Breast epithelium (tissue), 4 donors: ENCODE measurements at places on chromosomes 5 and 9.
A peak's percentile ranks its signal among the peaks of the same experiment; 100 is the strongest.

GRCh38 chr9:132181796-132182313, 20.0 kb downstream of the NTNG2 start:
- no peaks in the 10 kb centered on the region for H3K4me1 ChIP-seq
- H3K4me3 ChIP-seq = no peak overlapping the region
- no peaks in the 10 kb centered on the region for H3K27me3 ChIP-seq
- no peak for DNase-seq
- no peak overlapping the region for H3K27ac ChIP-seq

- H3K4me3 ChIP-seq = no peak overlapping the region
- DNase-seq = no peak
- no peaks in the 10 kb centered on the region for H3K4me1 ChIP-seq
- H3K27ac ChIP-seq = no peak overlapping the region
- H3K36me3 ChIP-seq = peaks cover 4% of the 10 kb centered on the region
These were observed 24.0 kb downstream of the HSD17B4 start for GRCh38 chr5:119476341-119476740.

- no peak overlapping the region for H3K27ac ChIP-seq
- H3K4me3 ChIP-seq = no peak overlapping the region
- no peak for DNase-seq
- no peaks in the 10 kb centered on the region for H3K36me3 ChIP-seq
These were observed 391.3 kb downstream of the DIRAS2 start for GRCh38 chr9:90251316-90251715.

DNA sequence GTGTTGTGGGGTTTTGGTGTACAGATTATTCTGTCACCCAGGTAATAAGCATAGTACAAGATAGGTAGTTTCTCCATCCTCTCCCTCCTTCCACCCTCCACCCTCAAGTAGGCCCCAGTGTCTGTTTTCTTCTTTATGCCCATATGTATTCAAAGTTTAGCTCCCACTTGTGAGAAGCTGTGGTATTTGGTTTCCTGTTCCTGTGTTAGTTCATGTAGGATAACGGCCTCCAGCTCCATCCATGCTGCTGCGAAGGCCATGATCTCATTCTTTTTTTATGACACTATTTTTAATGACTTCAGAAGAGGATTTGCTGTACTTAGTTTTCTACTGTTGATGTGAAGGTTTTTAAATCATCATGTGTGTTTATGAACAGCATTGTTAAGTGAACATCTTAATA, 11.9 kb downstream of the CCDC180 start:
- no peaks in the 10 kb centered on the region for H3K27me3 ChIP-seq
- H3K4me1 ChIP-seq = no peaks in the 10 kb centered on the region
- no peak overlapping the region for H3K4me3 ChIP-seq
- no peak overlapping the region for H3K27ac ChIP-seq

DNA sequence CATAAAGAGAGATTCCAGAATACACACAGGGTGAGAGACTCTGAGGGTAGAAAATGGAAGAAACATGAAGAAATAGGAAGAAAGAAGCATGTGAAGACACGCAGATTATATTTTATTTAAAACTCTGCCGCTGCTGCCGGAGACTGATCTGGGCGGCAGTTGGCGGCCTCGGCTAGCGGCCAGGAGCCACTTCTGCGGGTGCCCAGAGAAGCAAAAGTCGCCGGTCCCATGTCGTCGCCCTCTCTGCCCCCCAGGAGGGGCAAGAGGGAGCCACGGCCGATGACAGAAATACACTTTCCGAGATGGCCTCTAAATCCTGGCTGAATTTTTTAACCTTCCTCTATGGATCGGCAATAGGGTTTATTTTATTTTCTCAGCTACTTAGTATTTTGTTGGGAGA, 40.9 kb downstream of the ANKRD55 start:
- no peaks in the 10 kb centered on the region for H3K27me3 ChIP-seq
- H3K27ac ChIP-seq = no peak overlapping the region
- no peak overlapping the region for H3K4me3 ChIP-seq
- no peaks in the 10 kb centered on the region for H3K36me3 ChIP-seq

DNA sequence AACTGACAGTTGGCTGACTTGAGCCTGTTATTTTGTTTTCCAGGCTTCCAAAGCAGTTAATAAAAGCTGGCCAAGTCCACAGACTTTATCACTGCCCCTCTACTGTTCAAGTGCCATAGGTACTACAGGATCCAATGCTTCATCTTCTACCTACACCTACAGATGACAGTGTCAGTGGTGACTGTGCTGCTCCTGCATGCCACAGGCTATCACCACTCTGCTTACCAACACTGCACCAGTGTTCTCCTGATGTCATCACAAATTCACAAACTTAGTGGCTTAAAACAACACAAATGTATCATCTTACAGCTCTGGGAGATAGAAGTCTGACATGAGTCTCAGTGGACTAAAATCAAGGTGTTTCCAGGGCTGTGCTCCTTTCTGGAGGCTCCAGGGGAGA, 26.6 kb downstream of the HMGCS1 start:
- no peak overlapping the region for H3K4me3 ChIP-seq
- no peaks in the 10 kb centered on the region for H3K4me1 ChIP-seq
- H3K27me3 ChIP-seq = no peaks in the 10 kb centered on the region
- H3K27ac ChIP-seq = no peak overlapping the region
- peaks cover 6% of the 10 kb centered on the region for H3K36me3 ChIP-seq

DNA sequence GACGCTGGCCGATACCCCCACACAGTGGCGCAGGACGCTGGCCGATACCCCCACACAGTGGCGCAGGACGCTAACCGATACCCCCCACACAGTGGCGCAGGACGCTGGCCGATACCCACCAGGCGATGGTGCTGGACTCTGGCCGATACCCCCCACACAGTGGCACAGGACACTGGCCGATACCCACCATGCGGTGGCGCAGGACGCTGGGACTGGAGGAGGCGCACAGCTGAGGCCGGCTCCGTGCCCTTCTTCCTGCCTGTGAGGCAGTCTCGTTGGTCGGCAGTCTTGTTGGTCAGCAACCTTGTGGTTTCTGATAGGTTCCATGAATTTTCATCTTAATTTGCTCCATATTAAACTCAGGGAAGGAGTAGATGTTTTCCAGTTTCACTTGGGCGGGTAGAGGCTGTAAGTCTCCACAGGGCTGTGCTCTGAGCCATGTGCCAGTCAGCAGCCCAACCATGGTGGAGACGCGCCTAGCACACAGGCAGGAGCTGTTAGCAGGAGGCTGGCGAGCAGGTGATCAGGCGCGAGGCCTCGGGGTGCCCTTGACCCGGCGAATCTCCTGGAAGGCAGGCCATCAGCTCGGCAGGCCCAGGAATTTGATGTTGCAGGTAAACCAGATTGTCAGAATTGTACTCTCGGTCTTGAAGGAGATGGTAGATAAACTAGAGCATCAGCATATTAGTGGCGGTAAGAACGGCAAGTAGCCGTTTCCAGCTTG, 75.6 kb downstream of the EHMT1 start:
- H3K4me1 ChIP-seq = peaks cover 6% of the 10 kb centered on the region
- no peaks in the 10 kb centered on the region for H3K27me3 ChIP-seq
- no peak overlapping the region for H3K27ac ChIP-seq

- DNase-seq = no peak
- H3K27me3 ChIP-seq = no peaks in the 10 kb centered on the region
- H3K36me3 ChIP-seq = no peaks in the 10 kb centered on the region
- H3K4me1 ChIP-seq = no peaks in the 10 kb centered on the region
These were observed 65.7 kb upstream of the ANKH start for GRCh38 chr5:14937254-14937653.

DNA sequence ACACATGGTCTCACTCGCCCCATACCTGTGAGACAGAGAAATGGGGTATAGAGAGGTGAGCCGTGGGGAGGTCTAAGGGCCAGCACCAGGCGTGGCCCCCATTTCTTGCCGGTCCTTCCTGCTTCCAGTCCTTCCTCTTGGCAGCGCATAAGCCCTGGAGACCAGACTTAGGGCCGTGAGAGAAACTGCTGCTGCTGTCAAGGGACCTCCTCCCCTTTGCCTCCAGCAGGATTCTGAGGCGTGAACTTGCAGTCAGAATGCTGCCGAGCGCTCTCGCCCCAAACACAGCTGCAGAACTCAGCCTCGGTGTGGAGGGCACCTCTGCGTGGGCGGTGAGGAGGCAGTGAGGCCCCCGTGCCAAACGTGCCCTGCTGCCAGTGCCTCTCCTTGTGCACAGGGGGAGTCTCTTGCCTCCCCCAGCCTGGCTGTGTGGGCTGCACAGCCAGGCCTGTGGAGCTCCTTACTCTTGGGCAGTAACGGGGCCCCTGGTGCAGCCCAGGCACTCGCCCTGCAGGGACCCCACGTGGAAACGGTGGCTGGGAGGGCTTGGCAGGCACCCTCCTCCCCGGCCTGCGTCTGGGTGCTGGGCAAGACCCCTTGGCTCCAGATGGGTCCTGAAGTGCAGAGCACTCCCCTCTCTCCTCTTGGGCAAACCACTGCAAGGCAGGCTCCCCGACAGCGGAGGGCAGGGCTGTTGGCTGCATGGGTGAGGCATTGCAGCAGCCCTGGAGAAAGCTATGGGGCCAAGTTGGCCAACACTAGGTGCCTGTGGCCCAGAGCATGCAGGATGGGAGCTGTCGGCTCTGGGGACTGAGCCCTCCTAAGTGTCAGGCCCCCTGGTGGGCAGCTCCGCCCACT, 85.4 kb downstream of the RXRA start:
- no peaks in the 10 kb centered on the region for H3K36me3 ChIP-seq
- no peak for DNase-seq
- H3K4me3 ChIP-seq = no peak overlapping the region
- no peaks in the 10 kb centered on the region for H3K27me3 ChIP-seq
- peak overlapping the region; percentile 38 for H3K27ac ChIP-seq
- H3K4me1 ChIP-seq = peaks cover 21% of the 10 kb centered on the region

DNA sequence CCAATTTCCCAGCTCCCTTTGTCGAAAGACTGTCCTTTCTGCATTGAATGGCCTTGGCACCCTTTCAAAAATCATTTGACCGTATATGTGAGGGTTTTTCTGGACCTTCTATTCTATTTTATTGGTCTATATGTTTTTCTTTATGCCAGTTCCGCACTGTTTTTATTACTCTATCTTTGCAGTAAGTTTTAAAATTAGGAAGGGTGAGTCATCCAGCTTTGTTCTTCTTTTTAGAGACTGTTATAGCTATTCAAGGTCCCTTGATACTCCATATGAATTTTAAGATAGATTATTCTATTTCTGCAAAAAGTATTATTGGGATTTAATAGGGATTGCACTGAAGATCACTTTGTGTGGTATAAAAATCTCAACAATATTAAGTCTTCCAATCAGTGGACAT, 44.2 kb upstream of the STARD4 start:
- no peak for DNase-seq
- no peaks in the 10 kb centered on the region for H3K4me1 ChIP-seq
- H3K27ac ChIP-seq = no peak overlapping the region
- no peaks in the 10 kb centered on the region for H3K27me3 ChIP-seq
- no peaks in the 10 kb centered on the region for H3K36me3 ChIP-seq

DNA sequence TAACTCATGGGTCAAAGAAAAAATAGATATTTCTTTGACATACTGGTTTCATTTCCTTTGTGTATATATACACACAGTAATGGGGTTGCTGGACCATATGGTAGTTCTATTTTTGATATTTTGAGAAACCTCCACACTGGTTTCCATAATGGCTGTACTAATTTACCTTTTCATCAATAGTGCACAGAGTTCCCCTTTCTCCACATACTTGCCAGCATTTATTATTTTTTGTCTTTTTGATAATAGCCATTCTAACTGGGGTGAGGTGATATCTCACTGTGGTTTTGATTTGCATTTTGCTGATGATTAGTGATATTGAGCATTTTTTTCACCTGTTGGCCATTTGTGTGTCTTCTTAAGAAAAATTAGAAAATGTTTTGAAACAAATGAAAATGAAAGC, 78.4 kb upstream of the CKMT2 start:
- H3K36me3 ChIP-seq = no peaks in the 10 kb centered on the region
- no peak for DNase-seq
- H3K27ac ChIP-seq = no peak overlapping the region
- no peaks in the 10 kb centered on the region for H3K4me1 ChIP-seq
- no peaks in the 10 kb centered on the region for H3K27me3 ChIP-seq

DNA sequence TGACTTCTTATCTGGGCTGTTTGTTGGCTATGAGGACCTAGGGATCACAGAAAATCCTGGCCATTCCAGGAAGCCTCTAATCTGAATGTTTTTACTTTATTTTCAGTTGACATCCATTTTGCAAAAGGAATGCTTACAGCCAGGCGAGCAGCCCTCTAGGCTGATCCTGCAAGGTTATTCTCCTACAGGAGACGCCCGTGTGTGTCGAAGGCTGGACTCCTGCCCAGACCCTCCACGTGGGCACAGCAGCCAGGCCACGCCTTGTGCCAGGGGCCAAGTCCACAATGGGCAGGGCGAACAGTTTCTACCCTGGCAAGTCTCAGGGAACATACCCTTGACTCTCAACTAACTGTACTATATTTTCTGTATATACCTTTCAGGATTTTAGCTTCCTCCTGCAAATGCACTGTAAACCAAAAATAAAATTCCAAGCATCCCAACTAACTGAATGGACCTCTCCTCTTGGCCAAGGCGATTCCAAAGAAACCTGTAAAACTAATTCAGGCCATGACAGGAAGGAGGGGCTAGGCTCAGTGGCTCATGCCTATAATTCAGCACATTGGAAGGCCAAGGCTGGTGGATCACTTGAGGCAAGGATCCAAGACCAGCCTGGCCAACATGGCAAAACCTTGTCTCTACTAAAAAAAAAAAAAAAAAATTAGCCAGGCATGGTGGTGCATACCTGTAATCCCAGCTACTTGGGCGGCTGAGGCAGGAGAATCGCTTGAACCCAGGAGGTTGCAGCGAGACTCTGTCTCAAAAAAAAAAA, 5.7 kb downstream of the CMBL start:
- no peaks in the 10 kb centered on the region for H3K27me3 ChIP-seq
- no peak overlapping the region for H3K27ac ChIP-seq
- no peaks in the 10 kb centered on the region for H3K4me1 ChIP-seq
- DNase-seq = peak; percentile 93
- peak overlapping the region; percentile 28 for H3K4me3 ChIP-seq

GRCh38 chr5:23064710-23065109, 211.6 kb upstream of the CDH12 start:
- no peak overlapping the region for H3K27ac ChIP-seq
- no peak overlapping the region for H3K4me3 ChIP-seq
- peaks cover 7% of the 10 kb centered on the region for H3K36me3 ChIP-seq
- H3K4me1 ChIP-seq = no peaks in the 10 kb centered on the region

DNA sequence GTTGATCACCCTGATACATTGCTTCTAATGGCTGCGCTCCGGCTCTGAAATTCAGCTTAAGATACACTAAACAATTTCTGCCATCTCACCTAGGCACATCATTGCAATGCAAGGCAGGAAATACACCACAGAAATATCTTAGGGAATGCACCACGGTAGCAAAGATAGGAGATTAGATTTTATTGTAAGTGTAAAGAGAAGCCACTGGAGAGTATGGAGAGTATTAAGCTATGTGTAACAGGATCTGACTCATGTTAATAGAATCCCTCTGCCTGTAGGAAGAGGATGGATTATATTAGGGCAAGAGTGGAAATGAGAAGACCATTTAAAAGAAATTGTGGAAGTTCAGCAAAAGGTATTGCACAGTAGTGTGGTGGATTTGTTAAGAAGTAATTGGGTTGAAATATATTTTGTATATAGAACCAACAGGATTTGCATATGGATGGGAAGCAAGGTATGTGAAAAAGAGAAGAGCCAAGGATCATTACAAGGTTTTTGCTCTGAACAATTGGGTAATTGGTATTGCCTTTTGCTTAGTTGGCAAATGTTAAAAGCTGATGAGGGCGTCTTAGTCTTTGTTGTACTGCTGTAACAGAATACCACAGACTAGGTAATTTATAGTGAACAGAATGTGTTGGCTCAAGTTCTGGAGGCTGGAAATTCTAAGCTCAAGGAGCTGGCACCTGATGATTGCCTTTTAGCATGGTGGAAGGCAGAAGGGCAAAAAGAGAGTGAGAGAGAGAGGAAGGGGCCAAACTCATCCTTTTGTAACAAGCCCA, 636.1 kb downstream of the PSAT1 start:
- no peak overlapping the region for H3K27ac ChIP-seq
- H3K36me3 ChIP-seq = no peaks in the 10 kb centered on the region
- no peaks in the 10 kb centered on the region for H3K4me1 ChIP-seq
- no peak for DNase-seq
- no peaks in the 10 kb centered on the region for H3K27me3 ChIP-seq
